Fibroblast of lung (primary cell): ENCODE measurements at places on chromosomes 1 and 21.
A peak's percentile ranks its signal among the peaks of the same experiment; 100 is the strongest.

GRCh38 chr1:1920608-1921458 lies 1.8 kb upstream of the TMEM52 start:
- DNase-seq = no peak

GRCh38 chr1:211942583-211942982 lies 92.8 kb downstream of the INTS7 start:
- DNase-seq = no peak

DNA sequence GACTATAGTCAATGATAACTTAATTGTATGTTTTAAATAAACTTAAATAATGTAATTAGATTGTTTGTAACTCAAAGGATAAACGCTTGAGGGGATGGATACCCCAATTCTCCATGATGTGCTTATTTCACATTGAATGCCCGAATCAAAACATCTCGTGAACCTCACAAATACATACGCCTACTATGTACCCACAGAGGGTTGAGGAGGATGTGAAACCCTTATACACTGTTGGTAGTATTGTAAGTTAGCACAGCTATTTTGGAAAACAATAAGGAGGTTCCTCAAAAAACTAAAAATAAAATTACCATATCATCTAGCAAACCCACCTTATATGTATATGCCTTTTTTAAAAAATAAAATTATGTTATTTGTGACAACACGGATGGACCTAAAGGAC lies 198.6 kb downstream of the MRPL39 start:
- no peak for DNase-seq

DNA sequence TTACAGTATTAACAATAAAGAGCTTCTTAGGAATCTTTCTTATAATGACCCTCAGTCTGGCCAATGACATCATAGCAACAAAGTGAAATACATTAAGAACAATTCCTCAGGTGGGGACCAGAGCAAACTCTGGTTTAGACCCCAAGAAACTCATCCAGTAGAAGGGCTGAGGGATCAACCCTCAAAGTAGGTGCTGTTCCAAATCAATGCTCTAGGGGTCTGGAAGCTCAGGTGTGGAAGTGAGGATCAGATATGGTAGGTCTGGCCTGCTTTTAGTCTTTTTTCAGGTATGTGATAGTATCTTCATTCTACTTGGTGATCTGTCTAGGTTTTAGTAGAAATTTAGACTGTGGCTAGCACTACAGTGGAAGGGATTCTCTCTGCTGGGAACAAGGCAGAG lies 291.7 kb downstream of the PDE4B start:
- no peak for DNase-seq

GRCh38 chr1:24406788-24407187 lies 6.8 kb downstream of the STPG1 start:
- DNase-seq = no peak

- DNase-seq = no peak
Observed at GRCh38 chr1:204511366-204511765, 4.8 kb upstream of the MDM4 start.

DNA sequence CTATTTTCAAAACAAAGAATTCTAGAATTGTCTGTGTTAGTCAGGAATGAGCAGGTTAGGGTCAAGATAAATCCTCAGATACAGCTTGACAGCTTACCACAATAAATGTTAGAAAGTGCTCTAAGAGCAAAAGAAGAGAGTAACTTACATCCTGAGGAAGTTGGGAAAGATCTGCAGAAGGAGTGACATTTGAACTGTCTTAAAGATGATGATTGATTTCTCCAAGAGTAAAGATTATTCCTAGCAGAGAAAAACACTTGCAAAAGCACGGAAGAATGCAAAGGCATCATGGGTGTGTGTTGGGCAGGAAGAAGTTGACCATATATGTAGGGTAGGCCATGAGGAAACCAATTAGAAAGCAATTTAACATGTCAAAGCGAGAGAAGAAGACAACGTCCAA lies 175.4 kb downstream of the LRRC7 start:
- DNase-seq = no peak

GRCh38 chr1:184022668-184023067 lies 14.9 kb downstream of the COLGALT2 start:
- DNase-seq = no peak

GRCh38 chr1:160924791-160925651 lies 29.6 kb downstream of the ITLN2 start:
- no peak for DNase-seq

DNA sequence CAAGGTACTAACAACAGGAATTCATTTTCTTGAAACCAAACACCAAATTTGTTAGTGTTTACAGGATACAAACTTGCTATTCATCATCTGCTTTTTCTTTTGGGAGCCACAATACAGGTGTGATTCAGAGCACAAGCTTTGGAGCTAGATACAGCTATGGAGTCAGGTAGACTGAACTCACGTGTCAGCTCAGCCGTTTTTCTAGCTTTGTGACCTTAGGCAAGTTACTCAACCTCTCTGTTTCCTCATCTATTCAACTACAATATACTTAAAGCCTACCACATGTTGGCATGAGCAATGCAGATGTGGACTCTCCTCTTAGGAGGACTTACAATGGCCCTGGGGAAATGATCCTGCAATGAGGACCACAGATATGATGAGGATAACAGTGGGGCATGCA lies 6.3 kb downstream of the HTR1D start:
- DNase-seq = no peak

DNA sequence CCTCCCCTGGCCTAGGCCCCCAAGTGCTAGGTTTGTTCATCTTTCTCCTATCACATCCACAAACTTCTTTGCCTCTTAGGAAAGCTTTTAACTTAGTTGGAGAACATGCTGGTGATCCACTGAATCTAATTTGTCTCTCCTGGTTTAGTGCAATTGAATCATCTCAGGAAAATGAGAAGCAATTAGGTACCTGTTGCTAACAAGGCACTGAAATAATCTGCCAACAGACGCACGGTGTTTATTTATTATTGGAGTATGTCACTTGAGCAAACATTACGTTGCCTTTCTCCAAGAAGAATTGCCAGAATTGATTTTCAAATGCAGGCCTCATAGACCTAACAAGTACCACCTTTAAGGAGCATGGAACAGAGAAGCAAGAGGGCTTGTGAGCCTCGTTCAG lies 309.4 kb downstream of the NFIA start:
- no peak for DNase-seq

- DNase-seq = peak; percentile 60
Observed at GRCh38 chr1:117735045-117735992, 129.5 kb downstream of the TENT5C start.

DNA sequence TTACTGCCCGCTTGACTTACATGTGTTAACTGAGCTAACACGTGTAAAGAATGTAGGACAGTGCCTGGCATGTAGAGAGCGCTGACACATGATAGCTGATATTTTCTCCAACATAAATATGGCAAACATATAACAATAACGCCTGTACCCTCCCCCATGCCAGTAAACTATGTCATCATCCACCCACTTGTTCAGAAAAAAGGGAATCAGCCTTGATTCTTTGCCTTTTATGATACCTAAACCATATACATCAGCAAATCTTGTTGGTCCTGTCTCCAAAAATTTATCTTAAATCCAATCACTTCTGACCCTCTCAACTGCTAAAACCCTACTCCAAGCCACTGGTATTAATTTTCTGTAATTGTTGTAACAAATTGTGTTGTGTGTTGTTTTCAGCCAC lies 1.1 kb upstream of the ZNF692 start:
- no peak for DNase-seq

GRCh38 chr1:114315631-114316030 lies 162.0 kb upstream of the SYT6 start:
- DNase-seq = no peak

GRCh38 chr1:58933599-58933926 lies 149.7 kb upstream of the JUN start:
- no peak for DNase-seq

- DNase-seq = peak; percentile 24
Observed at GRCh38 chr1:247281001-247281574, 25.2 kb downstream of the VN1R5 start.

GRCh38 chr1:56429288-56429687 lies 150.1 kb downstream of the PLPP3 start:
- no peak for DNase-seq

DNA sequence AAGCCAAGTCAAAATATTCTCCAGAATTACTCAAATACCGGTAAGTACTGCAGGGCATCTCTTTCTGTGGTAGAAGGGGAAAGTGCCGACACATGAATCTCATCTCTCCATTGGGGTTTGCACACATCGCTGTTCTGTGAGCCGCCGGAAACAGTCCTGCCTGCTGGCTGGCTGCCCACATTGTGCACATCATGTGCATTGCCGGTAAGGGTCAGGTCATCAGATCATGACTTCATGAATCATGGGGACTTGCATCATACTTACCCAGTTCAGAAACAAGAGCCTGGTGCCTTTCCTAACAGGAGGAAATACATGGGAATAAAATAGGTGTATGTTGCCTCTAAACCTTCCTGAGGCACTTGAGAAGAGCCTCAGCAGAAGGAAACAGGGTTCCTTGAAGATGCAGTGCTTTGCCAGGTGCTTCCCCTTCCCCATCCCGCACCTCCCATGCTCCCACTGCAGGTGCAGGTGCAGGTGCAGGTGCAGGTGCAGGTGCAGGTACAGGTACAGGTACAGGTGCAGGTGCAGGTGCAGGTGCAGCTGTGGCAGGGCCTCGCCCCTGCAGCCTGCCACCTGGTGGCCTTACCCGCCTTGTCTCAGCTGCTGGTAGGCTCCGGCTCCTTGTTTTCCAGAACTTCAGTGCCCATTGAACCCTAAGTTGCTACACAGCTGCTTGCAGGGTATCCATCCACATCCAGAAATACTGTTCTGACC lies 26.5 kb downstream of the GPR137B start:
- peak; percentile 15 for DNase-seq
